ENCODE measurements at places on chromosomes 2 and 18. TPM values are rescaled to one million over a fixed set of nuclear protein-coding genes. Genes with fewer than 3 reads are reported as not detected.

DNA sequence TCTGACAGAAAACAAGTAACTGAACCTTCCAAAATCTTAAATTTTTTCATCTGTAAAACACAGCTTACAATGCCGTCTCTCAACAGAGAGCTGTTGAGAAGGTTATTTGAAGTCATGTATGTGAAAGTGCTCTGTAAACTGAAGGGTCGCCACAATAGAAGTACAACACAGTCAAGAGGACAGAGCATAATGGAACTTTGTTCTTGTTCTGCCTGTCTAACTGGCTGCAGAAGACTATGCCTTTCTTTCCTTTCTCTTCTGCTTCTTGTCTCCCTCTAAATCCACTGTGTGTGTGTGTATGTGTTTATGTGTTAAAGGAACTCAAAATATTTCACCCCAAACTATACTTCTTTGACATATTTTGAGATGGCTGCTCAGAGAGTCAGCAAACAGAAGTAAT is 365.8 kb upstream of the RND3 start:
- no peak for DNase-seq

DNA sequence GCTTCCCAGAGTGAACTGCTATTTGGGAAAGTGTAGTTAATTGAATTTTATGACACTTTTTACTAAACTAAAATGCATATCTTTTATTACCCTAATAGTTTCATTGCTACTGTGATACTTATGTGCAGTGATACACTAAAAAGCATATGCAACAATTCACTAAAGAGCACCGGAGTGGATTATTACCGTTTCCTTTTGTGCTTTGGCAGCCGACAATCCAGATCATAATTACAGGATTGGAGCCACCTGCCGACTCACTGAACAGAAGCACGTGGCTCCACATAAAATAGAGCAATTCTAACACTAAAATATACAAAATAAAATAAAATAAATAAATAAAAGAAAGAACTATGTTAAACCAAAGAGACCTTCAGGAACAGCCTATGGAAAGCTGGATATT is 583.4 kb downstream of the NRXN1 start:
- no peak for DNase-seq

DNA sequence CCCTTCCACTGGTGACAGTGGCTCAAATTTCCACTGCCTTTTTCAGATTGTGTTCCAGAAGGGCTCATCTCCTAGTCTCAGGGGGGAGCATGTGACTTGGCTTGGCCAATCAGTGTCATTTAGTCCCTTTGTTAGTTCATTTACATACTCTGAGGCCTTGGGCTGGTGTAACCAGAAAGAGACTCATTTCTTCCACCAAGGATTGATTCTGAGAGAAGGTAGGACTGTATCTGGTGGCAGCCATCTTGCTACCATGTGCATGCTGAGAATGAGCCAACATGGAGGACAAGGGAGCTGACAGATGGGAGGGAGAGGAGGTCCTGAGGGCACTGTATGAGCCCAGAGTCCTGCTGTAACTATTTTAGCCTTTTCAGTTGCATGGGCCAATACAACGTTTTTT is 191.7 kb downstream of the THSD7B start:
- no peak for DNase-seq

The COL4A3 gene
- polyA plus RNA-seq = 53.6 TPM

DNA sequence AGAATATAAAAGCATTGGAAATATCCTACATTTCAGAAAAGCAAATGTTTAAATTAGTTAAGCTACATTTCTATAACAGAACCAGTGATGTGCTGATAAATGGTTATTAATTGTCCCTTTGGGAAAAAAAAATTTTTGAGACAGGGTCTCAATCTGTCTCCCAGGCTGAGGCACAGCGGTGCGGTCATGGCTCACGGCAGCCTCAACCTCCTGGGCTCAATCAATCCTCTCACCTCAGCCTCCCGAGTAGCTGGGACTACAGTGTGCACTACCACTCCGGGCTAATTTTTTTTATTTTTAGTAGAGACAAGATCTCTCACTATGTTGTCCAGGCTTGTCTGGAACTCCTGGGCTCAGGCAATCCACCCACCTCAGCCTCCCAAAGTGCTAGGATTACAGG is 194.8 kb upstream of the SALL3 start:
- DNase-seq = no peak

DNA sequence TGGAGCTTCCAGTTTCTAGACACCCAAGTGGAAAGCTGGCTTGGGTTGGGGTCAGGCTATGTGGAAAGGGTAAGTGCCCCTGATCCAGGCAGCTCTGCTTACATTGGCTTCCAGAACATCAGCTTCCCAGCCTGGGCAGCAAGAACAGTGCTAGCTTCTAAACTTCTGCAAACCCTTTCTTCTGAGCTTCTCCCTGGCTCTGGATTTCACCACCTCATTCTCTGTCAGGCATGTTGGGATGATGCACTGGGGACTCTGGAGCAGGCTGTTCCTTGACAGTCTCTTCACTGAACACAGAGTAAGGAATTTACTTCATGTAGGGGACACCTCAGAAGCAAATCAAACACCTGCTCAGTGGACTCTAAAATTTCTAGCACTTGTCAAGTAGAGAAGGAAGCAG is 72.8 kb downstream of the LYPD1 start:
- DNase-seq = no peak

The GCG gene
- polyA plus RNA-seq = not detected

GRCh38 chr18:9048808-9049494 is 53.5 kb upstream of the NDUFV2 start:
- DNase-seq = no peak

The PSMA8 gene
- polyA plus RNA-seq = 0.24 TPM

DNA sequence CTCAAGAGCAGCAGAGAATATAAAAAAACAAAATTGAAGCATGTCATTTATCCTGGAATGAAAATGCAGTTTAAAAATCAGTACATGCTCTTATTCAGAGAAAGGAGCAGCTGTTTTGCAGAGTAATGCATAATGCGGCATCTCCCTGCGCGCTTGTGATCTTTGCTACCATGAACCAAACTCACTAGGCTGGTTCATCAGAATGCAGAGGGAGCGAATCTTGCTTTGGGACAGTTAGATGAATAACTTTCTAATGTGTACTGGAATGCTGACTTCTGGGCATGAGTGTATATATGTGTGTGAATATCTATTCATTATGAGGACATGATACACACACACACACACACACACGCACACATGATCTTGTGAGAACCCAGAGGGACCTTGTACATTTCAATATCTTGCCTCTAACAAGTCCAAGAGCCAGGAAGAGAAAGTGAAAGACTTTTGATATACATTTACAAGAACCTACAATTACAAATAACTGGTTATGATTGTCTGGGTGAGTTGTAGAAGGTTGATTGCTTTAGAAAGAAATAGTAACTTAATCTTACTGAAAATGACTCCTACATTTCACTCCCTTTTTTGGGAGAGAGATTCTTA is 54.1 kb upstream of the THOC1 start:
- DNase-seq = no peak

DNA sequence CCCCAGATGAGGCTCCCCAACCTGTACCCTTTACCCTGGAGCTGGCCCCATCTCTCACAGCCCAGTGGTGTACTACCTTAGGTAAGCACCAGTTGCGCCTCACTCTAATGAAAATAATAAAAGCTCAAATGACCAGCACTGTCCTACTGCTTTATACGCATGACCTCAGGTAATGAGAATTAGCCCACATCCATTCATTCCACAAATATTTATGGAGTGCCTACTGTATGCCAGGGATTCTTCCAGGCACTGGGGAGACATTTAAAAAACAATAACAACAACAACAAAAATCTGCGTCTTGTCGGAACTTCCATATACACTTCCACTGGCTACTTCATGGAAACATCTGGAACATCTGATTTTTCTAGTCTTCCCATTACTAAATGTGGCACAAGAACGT is 20.8 kb downstream of the HPCAL1 start:
- no peak for DNase-seq

All from adrenal gland (tissue), 19 donors.